ENCODE measurements at places on chromosomes 12 and 14. TPM values are rescaled to one million over a fixed set of nuclear protein-coding genes. Genes with fewer than 3 reads are reported as not detected.

- no peaks in the 10 kb centered on the region for H3K27me3 ChIP-seq
- no peak for DNase-seq
- H3K27ac ChIP-seq = no peak overlapping the region
- H3K4me3 ChIP-seq = no peak overlapping the region
- no peaks in the 10 kb centered on the region for H3K4me1 ChIP-seq
Measured at GRCh38 chr12:97169889-97170567, 263.0 kb downstream of the NEDD1 start.

GRCh38 chr14:77838831-77839511 lies 39.1 kb downstream of the ADCK1 start:
- H3K27ac ChIP-seq = no peak overlapping the region
- no peaks in the 10 kb centered on the region for H3K27me3 ChIP-seq
- H3K36me3 ChIP-seq = no peaks in the 10 kb centered on the region
- no peak for DNase-seq
- no peaks in the 10 kb centered on the region for H3K4me1 ChIP-seq

VSX2 gene
- not detected for total RNA-seq

SOX5 gene
- total RNA-seq = 11.9 TPM

P2RX2 gene
- not detected for total RNA-seq

RFX4 gene
- total RNA-seq = not detected

- H3K4me3 ChIP-seq = no peak overlapping the region
- DNase-seq = no peak
- no peaks in the 10 kb centered on the region for H3K27me3 ChIP-seq
- no peaks in the 10 kb centered on the region for H3K4me1 ChIP-seq
- H3K36me3 ChIP-seq = peaks cover 11% of the 10 kb centered on the region
Measured at GRCh38 chr14:105436891-105437722, 17.5 kb downstream of the MTA1 start.

KRT71 gene
- not detected for total RNA-seq

Measured in IMR-90 (cell line).